ENCODE measurements at places on chromosomes 16 and 17.

DNA sequence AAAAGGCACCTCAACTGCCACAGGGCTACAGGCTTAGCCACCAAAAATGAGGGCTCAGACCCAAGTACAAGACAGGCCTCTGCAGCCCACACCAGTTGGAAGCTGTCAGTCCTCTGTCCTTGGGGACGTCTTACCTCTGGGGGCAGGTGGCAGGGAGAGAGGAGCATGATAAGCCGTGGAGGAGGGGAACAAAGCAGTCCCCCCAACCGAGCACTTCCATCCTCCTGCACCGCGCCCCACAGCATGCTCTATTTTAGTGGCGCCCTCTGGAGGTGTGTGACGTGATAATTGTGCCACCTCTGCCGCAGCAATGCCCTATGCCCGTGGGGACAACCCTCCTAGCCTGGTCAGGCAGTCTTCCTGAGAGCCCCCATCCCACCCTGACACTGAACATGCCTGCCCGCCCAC lies 13.6 kb downstream of the G6PC3 start:
- DNase-seq = no peak

- DNase-seq = peak; percentile 43
Observed at GRCh38 chr17:72977771-72978417, 114.6 kb downstream of the SLC39A11 start.

DNA sequence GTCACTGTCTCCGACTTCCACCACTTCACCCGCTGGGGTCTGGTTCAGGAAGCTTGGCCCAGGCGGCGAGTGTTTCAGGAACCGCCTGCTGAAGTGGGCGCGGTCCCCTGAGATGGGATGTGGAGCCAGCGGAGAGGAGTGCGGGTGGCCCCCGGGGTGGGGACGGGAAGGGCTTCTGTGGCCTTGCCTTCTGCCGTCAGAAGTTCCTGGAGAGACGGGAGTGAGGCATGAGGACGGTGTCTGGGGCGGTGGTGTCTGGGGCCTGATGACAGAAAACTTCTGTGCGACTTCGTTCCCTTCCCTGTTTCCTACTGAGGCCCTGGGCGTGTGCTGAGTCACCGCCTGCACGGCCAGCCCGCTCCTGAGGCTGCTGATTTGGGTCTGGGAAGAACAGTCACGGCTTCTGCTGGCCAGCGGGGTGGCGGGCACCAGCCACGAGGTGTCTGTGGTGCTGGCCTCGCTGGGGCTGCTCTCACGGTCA lies 12.3 kb upstream of the NLRC3 start:
- peak; percentile 74 for DNase-seq

DNA sequence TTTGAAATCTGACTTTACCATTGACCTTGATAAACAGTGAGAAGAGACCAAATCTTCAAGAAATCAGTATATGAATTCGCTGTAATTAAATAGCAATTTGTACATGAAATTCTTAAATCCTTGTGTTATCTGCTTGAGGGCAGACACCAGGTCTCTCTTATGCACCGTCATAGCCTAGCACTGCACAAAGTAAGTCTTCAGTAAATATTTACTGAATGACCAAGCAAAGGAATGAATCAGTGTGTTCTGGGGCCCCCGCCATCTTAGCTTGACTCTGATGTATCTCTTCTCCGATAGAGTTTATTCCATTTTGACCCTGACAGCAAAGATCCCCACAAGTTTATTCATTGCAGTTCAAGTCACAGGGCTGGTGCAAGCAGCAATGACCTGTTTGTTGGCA lies 328.0 kb downstream of the TMEM114 start:
- no peak for DNase-seq

GRCh38 chr17:17252149-17252661 lies 15.2 kb upstream of the FLCN start:
- no peak for DNase-seq

DNA sequence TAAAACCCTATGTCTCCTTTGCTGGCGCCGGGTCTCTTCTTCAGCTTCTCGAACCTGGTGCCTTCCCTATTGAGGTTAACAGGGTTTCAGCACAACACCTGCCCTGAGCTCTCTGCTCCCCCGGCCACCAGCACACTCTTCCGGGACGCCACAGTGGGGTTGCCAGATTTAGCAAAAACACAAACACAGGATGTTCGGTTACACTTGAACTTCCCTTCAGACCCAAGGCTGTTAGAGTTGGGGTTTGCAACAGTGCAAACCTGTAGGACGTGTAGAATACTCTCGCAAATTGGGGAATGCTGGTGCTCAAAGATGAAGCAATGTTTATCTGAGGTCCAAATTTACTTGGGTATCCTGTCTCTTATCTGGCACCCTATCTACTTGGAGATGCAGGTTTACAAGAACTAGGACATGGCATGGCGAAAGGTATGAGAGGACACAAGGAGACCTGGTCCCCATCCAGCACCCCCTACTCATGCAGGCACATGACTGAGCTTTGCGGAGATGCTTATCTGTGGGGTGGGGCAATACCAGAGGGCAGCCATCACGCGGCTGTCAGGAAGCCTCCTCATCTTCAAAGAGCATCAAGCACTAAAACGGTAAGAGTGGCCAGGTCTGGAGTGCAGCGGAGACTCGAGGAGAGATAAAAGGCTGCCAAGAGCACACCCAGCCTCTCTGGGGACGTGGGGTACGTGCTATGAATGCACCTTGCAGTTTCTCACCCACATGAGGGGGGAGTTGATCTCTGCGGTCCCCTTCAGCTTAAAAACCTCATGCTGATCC lies 52.8 kb downstream of the SDK2 start:
- no peak for DNase-seq
